MCF 10A (cell line): ENCODE measurements at places on chromosomes 2 and 18. TPM values are rescaled to one million over a fixed set of nuclear protein-coding genes. Genes with fewer than 3 reads are reported as not detected.

DNA sequence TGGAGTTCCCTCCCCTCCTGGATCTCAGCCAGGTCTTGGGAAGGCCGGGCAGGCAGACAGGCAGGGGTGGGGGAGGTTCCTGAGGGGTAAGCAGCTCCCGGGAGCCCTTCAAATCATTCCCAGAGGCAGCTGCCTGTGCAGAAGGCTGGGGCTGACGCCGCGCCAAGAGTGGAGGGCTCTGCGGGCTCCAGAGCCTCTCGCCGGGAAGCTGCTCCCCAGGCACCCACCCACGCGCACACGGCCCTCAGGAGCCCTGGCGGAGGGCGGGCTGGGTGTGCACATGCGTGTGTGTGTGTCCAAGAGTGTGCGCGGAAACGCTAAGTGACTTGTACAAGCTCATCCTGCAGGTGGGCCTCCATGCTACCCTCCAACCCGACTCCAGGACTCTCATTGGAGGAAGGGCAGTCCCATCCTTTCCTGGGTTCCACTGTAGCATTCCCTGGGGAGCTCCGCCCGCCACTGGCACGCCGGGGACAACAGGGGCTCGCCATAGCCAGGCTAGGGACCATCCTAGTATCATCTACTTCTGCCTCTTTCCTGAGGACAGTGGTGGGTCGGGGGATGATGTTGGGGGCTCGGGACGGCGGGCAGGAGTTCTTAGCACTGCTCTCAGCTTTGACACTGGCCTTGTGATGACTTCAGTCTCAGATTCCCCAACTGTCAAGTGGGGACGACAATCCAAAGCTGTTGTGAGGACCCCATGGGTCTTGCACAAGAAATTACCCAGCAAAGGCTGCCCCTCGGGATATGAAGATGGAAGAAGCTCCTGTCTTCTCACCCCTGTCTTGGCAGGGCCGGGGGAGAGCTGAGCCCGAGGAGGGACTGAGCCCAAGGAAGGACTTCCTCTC, 50.3 kb downstream of the INHBB start:
- no peak for DNase-seq

DNA sequence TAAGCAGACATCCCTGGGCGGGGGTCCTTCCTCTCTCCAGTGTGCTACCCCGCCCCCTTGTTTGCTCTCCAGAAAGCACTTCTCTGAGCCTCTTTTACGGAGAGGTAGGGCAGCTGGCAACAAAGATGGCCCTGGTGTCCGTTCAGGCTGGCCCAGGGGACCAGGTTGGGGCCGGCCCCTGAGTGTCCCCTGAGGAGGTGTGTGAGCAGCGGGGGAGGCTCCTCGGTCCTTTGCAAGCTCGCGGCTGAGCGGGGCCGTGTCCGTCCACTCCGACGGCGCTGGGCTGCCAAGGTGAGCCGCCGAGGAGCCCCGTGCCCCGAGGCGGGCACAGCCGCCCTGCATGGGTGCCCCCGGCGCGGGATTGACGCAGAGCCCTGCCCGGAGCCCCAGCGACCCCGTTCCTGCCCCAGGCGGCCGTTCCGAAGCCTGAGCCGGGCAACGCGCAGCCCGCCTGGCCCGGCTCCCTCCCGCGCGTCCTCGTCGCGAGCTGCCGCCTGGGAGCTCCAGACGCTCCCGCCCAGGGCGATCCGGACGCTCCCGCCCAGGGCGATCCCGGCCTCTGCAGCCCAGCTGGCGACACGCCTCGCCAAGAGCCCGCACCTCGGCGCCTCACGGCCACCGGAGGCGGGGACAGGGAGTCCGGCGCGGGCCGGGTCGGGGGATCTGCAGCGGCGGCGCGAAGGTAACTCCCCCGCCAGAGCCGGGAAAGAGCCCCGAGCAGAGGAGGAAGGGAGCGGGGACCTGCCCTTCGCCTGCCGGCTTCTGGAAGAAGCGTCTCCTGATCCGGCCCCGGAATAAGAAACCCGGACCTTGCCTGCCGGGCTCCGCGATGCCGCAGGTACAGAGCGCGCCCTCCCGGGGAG, at the start of gene PROKR1:
Gene PROKR1 (plus strand): TSS at position 569 of the 863 bp plus-strand sequence. CDS start 2,243 bp downstream, outside the sequence.
- DNase-seq: no peak

DNA sequence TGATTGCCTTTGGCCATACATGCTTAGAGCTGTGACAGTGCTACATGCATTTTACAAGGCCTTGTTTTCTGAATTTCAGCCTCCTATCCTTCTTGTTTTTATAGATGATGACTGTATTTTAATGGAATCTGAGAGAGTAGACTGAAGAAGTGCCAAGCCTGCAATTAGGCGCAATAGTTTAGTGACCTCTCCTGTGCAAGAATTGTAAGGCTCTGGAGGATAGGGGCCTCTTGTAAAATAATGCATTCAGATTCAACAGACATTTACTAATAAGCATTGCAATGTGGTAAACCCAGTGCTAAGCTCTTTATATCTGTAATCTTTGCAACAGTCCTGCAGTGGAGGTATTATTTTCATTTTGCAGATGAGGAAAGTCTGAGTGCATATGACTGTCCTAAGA, 105.5 kb downstream of the TDRD15 start:
- DNase-seq: no peak

DNA sequence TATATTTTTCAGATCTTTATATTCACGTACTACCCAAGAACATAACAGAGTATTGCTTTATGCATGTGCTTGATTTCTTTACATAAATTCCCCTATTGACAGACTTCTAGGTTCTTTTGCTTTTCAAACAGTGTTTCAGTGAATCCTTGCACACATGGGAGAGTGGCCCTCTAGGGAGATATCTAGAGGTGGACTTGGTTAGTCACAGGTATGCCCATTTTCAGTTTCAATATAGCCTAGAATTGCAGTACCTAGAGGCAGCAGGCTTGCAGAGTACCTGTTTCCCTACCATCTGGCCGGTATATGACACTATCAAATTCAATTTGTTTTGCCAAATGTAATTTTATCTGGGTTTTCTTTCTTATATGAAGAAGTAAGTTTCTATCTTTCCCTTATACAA, 36.8 kb downstream of the EML6 start:
- DNase-seq: no peak

DNA sequence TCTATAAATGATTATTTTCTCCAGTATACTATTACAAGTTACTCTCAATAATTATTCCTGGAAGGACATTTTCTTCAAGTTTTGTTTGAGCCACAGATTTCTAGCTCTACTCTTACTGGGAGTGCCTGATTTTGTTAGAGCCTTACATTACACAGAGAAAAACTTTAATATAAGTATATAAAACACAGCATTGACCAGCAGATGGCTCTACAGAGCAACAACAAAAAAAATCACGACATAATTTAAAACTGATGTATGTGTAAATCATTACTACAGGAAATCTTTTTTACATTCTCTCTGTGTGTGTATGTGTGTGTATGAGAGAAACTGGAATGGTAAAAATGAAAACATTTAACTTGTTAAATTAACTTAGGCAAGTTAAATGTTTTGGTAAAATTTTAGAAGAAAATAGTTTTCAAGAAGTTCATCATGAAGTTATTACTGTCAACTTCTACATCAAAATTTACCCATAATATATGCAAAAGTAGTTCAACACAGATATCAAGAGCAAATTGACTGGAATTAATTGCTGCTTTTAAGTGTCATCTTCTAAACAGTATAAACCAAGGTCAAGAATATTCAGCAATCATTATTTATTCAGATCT, 103.3 kb downstream of the MDH1 start:
- DNase-seq: peak; percentile 48

DNA sequence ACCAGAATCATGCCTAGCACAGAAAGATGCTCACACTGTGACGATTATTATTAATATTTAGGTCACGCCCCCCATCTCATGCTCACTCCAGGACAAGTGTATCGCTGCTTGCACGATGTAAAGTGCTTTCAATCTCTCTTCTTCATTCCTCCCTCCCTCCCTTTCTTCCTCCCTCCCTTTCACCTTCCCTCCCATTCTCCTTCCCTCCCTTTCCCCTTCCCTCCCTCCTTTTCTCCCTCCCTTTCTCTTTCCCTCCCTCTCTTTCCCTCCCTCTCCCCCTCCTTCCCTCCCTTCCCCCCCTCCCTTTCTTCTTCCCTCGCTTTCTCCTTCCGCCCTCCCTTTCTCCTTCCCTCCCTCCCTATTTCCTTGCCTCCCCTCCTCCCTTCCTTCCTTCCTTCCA, 19.6 kb downstream of the TGOLN2 start:
- DNase-seq: no peak

GRCh38 chr2:146807568-146808168, 1037.2 kb upstream of the ACVR2A start:
- no peak for DNase-seq

- no peak for DNase-seq
These were observed 166.7 kb downstream of the L3MBTL4 start for GRCh38 chr18:6248017-6248416.

GRCh38 chr2:218733171-218734021, 22.8 kb downstream of the TTLL4 start:
- peak; percentile 91 for DNase-seq

- no peak for DNase-seq
These were observed 380.3 kb downstream of the NYAP2 start for GRCh38 chr2:225779829-225780228.

DNA sequence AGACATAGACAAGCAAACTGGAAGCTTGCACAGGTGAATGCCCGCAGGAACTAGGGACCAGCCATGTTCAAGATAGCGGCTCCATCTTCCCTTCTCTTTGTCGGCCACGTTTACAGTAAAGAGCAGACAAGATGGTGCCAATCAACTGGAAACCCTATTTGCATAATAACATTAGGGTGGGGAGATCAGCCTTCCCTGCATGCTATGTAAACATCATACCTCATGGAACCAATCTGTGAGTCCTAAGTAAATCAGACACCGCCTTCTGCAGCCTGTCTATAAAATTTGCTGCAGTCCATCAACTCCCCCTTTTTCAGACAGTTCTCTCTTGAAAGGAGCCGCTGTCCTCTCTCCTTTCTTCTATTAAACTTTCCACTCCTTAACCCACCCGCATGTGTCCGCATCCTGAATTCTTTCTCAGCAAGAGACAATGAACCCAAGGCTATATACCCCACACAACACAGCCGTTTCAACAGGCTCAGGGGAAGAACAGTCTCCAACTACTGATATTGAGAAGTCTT, 384.4 kb downstream of the EIPR1 start:
- no peak for DNase-seq

GRCh38 chr2:158936978-158937377, 31.5 kb upstream of the TANC1 start:
- peak; percentile 87 for DNase-seq

DNA sequence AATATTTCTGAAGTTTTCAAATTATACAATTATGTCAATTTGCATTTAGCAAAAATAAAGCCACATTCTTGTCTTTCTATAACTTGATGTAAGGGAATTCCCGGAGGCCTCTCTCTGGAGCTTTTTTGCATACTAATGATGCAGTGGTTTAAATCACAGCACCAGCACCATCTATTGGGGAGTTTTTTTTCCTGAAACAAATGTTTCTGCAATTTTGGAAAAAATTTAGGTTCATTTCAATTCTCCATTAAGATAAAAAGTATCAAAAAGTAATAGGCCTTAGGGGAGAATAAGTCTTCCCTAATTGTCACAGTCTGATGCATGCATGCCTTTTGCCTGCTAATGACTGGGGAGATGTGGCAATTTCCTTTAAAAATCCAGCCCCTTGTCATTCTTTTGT, 13.5 kb downstream of the CBLN2 start:
- peak; percentile 10 for DNase-seq

- no peak for DNase-seq
These were observed 143.9 kb upstream of the RND3 start for GRCh38 chr2:150631236-150631821.

DNA sequence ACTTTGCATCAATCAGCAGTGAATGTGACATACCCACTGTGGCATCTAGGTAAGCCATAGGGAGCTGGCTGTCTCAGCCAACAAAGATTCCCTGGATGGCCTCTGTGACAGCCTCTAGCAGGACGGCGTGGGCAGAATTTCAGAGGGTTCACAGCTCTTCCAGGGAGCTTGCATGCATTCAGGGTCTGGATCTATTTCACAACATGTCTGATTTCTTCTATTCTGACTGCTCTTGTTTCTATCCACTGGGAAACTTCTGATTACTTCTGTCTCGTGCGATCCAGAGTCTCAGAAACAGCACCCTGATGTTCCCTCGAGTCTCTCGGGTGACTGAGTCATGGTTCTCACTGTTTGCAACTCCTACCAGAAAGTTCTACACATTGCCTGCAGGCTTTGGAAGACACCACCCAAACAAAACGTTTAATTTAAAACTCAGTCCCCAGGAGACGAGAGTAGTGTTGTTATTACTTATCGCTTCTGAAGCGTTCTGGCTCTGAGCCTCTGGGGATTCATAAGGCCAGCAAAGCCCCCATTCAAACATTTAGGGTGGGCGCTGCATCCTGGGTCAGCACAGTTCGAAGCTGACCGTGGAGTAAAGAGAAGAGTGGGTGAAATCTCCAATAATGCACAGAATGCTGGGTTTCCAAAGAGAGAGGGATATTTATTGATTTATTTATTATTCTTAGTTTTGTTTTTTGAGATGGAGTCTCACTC, 41.9 kb upstream of the ODC1 start:
- DNase-seq: no peak

- no peak for DNase-seq
These were observed 7.0 kb upstream of the LDLRAD4 start for GRCh38 chr18:13211534-13211933.

DNA sequence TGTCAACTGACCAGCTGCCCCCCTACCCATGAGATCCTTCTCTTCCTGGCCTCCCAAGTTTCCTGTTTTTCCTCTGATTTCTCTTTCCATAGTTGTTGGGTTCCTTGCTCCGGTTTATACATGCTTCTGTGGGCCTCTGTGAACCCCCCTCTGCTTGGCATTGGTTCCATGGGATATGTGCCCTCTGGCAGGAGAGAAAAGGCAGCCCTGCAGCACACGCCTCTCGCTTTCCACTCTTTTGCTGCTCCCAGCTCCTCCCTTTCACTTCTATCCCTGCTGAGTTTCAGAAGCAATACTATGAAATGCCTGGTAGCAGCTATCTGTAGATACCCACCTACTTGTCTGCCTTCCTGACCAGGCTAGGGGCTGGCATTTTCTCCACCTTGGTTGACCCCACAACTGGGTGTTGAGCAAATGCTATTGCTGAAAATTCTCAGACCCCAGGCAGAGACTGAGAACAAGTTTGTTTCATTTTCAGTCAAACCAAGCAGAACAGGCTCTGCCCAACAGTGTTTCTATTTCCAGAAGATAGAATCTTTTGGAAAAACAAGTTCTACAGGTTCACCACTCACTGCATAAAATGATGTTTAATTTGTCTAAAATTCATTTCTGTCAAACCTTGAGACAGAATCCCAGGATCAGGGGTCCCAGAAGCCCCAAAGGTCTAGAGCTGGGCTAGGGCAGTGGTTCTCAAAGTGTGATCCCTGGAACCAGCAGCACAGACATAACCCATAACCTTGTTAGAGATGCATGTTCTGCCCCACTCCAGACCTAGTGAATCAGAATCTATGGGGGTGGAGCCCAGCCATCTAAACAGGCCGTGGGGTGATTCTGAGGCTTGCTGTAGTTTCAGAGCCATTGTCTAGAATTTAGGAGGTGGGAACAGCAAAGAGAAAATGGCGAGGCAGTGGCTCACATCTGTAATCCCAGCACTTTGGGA, 13.4 kb downstream of the CAPG start:
- DNase-seq: no peak

- no peak for DNase-seq
These were observed 359.5 kb upstream of the ACVR2A start for GRCh38 chr2:147485210-147485851.

GRCh38 chr2:99660616-99661406, 171.0 kb upstream of the REV1 start:
- DNase-seq: no peak

- DNase-seq: no peak
These were observed 1.6 kb downstream of the LRATD1 start for GRCh38 chr2:14634182-14634488.

The ABHD1 gene
- not detected in 2 replicates for total RNA-seq

The UPP2 gene
- total RNA-seq: not detected in 2 replicates

The EFR3B gene
- 0.09 and 0.10 TPM in 2 replicates for total RNA-seq

The SPDYA gene
- 2.6 and 2.8 TPM in 2 replicates for total RNA-seq

The PPP4R3B gene
- total RNA-seq: 97.2 and 97.4 TPM in 2 replicates

The SFXN5 gene
- total RNA-seq: 6.0 and 8.0 TPM in 2 replicates

The SCN7A gene
- not detected in 2 replicates for total RNA-seq
